ENCODE measurements at places on chromosomes 5 and 9.

DNA sequence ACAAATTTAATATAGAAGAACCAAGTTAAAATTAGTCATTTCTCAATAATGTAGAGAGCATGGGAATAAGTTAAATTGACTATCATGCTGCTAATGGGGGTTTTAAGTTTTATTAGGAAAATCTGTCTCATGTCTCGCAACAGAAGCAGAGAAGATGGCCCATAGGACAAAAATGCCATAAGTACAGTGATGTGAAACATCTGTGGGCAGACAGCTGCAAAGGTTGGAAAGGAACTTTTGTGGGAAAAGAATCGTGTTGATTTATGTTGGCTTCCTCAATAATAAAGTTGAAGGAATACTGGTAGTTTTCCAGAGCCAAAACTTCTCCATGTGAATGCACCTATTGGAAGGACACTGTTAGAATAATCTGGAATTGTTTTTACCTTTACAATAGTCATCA lies 44.8 kb downstream of the VCAN start:
- peak; percentile 29 for DNase-seq

DNA sequence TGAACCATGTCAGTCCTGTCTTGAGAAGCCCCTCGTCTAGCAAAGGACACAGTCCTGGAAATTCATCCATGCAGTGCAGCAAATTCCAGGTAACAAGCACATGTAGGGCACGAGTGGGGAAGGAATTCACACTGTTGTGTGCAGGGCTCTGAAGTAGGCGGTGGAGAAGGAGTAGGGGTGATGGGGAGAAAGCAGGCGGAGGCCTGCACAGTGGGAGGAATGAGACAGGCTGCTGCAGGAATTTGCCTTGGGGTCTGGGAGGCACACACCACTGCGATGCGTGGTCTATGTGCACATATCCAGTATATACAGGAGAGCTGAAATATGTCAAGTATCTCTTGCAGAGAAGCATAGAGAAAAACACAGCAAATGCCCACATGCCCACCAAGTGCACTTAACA lies 249.2 kb upstream of the IRX2 start:
- DNase-seq: no peak

DNA sequence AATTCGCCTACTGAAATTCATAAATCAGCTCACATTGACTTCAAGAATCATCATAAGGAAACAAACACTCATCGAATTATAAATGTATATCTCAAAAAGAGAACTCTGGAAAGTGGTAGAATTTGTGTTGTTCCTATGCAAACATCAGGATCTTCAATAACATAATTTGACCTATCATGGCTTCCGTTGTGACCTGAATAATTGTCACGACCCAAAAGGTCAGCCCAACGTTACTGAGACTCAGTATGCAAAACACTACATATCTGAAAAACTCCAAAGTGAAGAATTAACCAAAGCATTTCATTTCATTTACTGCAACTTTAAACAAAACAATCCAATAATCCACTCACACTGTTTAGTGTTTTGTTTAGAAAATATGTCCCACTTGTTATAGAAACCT lies 1.2 kb downstream of the RAPGEF6 start:
- DNase-seq: no peak

- DNase-seq: no peak
These were observed 210.5 kb downstream of the CSNK1G3 start for GRCh38 chr5:123722451-123722850.

GRCh38 chr9:107190061-107190935 lies 92.8 kb upstream of the RAD23B start:
- DNase-seq: no peak

DNA sequence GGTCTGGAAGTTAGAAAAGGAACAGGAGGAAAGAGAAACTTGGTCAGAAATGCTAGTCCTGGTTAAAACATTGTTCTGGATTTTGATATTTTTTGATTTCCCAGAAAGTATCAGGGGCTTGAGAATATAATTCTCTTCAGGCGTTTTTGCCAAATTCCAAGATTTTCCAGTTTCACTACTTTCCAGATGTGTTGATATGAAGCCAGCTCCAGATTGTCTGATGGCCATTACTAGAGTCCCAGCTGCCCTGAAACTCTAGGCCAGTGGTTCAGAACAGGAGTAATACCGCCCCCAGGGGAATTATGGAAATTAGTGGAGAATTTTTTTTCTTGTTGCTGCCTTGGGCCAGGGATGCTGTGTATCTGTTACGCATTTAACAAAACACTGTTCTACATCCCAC lies 88.6 kb downstream of the KCNN2 start:
- no peak for DNase-seq
